ENCODE measurements at places on chromosomes 4 and X.

DNA sequence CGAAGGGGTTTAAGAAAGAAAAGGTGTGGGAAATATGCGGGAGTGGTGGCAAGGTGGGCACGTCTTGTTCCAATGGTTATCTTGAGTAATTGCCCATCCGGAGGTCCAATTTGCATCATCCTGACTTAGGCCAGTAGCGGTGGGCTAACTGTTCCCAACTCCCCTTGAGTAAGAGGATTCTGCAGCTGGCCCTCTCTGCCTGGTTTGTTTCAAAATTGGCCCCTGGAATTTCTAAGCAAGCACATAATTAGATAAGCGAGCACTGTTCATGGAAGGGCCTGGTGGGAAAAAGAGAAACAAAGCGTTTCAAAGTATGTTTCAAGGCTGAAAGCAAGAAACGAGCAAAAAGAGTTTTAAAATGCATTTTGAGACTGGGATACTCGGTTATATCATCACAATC, 198.2 kb downstream of the CEP135 start:
- no peak for DNase-seq

DNA sequence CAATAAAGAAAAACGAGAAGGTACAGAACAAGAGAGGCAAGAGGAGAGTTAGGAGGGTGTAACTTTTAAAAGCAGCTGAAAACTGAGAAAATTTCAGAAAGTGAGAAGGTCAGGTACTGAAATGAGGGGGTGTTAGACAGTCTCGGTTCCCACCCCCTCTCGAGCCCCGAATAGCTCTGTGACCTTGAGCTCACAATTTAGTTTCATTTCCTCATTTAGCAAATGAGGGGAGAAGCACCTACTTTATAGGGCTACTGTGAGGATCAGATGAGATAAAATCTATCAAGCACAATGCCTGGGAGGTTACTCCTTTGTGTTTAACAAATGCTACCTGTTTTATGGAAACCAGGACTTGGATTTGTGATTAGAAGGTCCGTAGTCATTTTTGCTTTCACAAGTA, 4.9 kb downstream of the UGT8 start:
- no peak for DNase-seq

- DNase-seq, result no peak
Measured at GRCh38 chr4:186953599-186954260, 230.1 kb upstream of the FAT1 start.

- no peak for DNase-seq
Measured at GRCh38 chr4:152278172-152278504, 257.8 kb downstream of the FBXW7 start.

DNA sequence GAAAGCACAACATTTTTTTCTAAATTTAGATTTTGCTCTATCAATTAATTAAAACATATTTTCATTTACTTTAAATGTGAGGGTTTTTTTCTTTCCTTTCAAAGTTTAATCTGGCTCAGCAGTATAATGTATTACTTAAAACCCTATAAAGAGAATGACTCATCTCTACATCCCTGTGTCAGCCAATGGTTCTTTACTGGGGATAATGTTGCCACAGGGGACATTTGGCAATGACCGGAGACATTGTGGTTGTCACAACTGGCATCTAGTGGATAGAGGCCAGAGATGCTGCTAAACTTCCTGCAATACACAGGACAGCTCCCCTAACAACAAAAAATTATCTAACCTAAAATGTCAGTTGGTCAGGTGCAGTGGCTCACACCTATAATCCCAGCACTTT, 53.8 kb downstream of the SYNPO2 start:
- no peak for DNase-seq

Data from activated gamma-delta T cell treated with anti-CD3 and anti-CD28 coated beads, Interleukin-2, amount 50 U/mL, for 16 hours (primary cell).